ENCODE measurements at places on chromosomes 1 and 21.

- DNase-seq: no peak
Measured at GRCh38 chr1:234205966-234206365, 167.3 kb upstream of the COA6 start.

DNA sequence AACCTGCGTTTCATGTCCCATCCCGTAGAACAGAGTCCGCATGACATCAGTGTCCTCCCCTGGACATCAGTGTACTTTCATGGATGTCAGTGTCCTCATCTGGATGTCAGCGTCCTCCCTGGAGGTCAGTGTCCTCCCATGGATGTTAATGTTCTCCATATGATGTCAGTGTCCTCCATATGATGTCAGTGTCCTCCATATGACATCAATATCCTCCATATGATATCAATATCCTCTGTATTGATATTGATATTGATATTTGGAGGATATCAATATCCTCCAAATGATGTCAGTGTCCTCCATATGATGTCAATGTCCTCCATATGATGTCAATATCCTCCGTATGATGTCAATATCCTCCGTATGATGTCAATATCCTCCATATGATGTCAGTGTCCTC, 284.9 kb downstream of the AJAP1 start:
- DNase-seq: no peak

DNA sequence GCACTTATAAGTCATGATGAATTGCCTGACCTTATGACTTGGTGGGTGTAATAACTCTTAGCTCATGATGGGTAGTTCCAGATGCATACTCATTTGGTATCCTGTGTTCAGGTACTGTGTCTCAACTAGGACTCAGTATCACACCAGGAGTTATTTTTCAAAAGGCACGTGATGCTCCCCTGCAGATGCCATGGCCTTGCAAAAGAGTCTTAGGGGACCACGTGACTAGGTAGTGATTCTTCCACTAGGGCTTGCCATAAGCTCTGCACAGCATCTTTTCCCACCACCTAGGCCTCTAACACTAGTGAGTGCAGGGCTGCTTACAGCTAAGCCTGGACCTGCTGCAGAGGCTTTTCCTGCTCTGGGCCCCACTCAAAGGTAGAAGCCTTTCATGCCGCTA, 3.9 kb upstream of the FCAMR start:
- DNase-seq: no peak

- DNase-seq: no peak
Measured at GRCh38 chr1:68198752-68199151, 33.6 kb downstream of the WLS start.

All from GM04503 (cell line).